ENCODE measurements at places on chromosomes 5 and 9. TPM values are rescaled to one million over a fixed set of nuclear protein-coding genes. Genes with fewer than 3 reads are reported as not detected.

The SLC35D2 gene
- 23.7 TPM for total RNA-seq

GRCh38 chr5:128645581-128645980, 107.5 kb upstream of the FBN2 start:
- no peak for DNase-seq

The FOXD1 gene
- 63.3 TPM for total RNA-seq

GRCh38 chr5:155052532-155052931, 39.0 kb downstream of the KIF4B start:
- DNase-seq: no peak

- DNase-seq: no peak
Measured at GRCh38 chr9:36191290-36191645, 547 bp downstream of the CLTA start.

- DNase-seq: no peak
Measured at GRCh38 chr5:94268226-94268625, 350.2 kb downstream of the KIAA0825 start.

- DNase-seq: no peak
Measured at GRCh38 chr9:4235871-4236804, 63.7 kb downstream of the GLIS3 start.

GRCh38 chr5:105940181-105940580, 1730.6 kb downstream of the EFNA5 start:
- no peak for DNase-seq

The OCLN gene
- 102 TPM for total RNA-seq

- no peak for DNase-seq
Measured at GRCh38 chr9:132509928-132510874, 72.2 kb upstream of the BARHL1 start.

DNA sequence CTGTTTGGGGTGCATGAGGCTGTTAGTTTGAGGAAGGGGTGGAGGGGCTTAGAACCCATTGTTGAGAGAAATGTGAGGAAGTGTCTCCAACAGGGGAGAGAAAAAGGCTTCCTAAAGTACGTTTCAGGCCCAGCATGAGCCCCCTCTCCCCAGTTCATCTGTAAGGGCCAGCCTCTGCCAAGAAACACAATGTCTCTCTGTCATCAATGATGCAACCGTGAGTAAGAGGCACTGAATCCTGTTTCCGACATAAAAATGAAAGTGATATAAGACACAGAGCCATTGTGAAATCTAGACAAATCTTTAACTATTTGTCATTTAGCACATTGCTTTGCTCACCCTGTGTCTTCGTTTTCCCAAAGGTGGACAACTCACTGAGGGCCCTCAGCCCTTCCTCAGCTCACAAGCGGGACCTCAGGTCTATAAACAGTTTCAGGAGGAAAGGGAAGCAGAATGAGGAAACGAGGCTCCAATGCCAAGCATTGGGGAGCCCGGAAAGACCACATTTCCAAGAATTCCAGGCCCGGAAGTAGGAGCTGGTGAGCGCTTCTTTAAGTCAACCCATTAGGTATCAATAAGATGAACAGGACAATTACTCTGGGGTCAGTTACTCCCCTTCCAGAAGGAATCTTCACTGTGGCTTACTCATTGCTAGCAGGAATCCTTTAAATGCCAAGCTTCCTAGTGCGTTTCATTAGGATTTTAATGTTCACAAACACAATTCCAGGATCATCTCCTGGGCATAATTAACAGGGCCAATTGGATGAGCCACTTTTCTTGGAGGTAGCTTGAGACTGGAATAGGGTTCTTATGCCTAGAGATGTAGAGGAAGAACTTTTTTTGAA, 59.0 kb upstream of the KLF4 start:
- peak; percentile 43 for DNase-seq

GRCh38 chr5:154002093-154002492, 36.6 kb downstream of the FAM114A2 start:
- no peak for DNase-seq

The HTR4 gene
- not detected for total RNA-seq

The SPINK1 gene
- total RNA-seq: 3.0 TPM

The SLC25A48 gene
- not detected for total RNA-seq

GRCh38 chr5:16855485-16855884, 80.6 kb downstream of the MYO10 start:
- DNase-seq: no peak

DNA sequence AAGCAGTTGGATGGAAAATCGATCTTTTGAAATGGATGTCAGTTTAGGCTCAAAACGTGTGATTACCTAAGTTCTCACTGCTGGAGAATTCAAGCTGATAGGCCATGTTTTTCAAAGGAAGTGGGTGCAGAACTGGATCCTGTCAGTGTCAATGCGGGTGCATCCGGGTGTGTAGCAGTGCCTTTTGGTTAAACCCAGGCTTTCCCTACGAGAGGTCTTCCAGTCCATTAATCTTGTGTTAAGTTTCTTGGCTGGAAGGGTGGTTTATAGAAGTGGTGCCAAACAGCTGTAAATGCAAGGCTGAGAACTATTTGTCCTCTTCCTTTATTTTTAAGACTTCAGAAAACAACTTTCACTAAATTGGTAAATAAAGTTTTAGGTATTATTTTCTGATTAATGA, 71.9 kb downstream of the DAPK1 start:
- DNase-seq: no peak

- no peak for DNase-seq
Measured at GRCh38 chr5:109868737-109869136, 179.0 kb downstream of the MAN2A1 start.

DNA sequence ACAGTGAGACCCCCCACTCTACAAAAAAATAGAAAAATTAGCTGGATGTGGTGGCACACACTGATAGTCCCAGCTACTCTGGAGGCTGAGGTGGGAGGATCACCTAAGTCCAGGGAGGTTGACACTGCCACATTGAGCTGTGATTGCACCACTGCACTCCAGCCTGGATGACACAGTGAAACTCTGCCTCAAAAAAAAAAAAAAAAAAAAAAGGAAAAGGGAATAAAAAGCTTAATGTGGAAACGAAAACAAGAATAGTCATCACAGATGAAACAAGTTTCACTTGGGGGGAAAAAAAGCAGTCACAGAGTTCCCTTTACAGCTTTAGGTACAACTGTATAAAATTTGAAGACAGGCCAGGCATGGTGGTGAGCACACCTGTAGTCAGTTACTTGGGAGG, 84.2 kb downstream of the FNBP1 start:
- no peak for DNase-seq

GRCh38 chr5:162288647-162289296, 221.2 kb downstream of the GABRG2 start:
- no peak for DNase-seq

- no peak for DNase-seq
Measured at GRCh38 chr5:61252643-61252925, 79.5 kb upstream of the ZSWIM6 start.

DNA sequence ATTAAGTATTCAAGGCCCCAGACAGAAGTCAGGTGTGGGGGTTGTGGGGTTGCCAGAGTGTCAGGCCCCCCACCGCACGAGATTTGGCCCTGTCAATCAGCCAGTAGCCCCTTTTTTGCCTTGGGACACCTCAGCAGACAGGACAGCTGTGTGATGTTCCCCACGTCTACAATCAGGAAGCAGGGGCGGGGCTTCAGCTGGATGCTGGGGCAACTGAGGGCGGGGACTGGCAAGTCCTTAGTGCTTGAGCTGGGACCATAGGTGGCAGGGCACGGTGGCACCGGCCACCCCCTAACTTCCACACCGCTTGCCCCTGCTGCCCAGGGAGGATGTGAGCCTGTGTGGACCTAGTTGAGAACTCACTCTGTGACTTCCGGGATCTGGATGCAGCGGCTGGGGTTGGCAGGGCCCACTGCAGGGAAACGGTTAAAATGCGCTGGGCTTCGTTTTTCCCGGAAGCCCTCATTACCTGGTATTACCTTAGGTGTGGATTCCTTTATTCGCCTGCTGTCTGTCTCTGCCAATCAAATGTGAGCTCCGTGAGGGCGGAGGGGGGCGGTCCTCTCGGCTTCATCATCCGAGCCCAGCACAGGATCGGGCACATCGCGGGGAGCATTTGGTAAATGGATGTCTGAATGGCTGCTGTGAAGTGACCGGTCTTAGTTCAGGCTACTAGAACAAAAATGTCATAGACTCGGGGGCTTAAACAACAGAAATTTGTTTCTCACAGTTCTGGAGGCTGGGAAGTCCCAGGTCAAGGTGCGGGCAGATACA, 7.5 kb upstream of the GTF3C5 start:
- no peak for DNase-seq

The GABRP gene
- not detected for total RNA-seq

DNA sequence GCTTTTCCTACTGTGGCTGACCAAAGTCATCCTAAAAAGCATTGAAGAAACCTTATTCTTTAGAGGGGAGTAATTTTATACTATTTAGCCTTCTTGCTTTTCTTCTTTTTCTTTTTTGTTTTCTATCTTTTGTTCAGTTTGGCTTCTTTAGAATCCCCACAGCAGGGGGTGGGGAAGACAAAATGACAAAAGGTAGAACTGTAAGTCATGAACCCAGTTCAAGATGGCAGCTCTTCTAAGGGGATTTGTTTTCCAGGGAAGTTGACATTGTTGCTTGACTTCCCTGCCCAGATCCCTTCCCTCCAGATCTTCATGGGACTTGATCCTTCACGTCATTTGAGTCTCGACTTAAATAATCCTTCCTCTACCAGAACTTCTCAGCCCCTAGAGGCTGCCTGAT, 692.4 kb upstream of the DMAC1 start:
- DNase-seq: no peak

The PCDHGB1 gene
- 2.0 TPM for total RNA-seq

- no peak for DNase-seq
Measured at GRCh38 chr5:98106116-98107031, 667.1 kb upstream of the RGMB start.

The CCL27 gene
- total RNA-seq: 0.95 TPM

GRCh38 chr9:75664597-75664996, 225.9 kb upstream of the PCSK5 start:
- no peak for DNase-seq

The SLC36A2 gene
- not detected for total RNA-seq

- no peak for DNase-seq
Measured at GRCh38 chr5:93079046-93079445, 502.0 kb downstream of the NR2F1-AS1 start.

DNA sequence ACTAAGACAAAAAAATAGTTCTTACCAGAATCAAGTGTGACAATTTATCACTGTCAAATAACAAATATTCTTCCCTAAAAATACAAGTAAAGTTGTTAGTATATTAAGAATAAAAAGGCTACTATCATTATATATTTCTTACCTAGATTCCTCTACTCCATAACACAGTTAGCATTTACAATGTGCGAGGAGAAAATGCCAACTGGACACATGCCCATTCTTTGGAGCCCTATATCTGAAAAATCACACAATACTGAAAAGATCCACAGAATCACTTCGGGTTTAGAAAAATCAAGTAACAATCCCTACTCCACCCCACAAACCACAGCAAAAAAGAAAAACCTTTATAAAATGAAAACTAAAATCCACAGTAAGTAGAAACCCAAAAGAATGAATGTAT, 70.9 kb downstream of the PKD2L2 start:
- DNase-seq: no peak

DNA sequence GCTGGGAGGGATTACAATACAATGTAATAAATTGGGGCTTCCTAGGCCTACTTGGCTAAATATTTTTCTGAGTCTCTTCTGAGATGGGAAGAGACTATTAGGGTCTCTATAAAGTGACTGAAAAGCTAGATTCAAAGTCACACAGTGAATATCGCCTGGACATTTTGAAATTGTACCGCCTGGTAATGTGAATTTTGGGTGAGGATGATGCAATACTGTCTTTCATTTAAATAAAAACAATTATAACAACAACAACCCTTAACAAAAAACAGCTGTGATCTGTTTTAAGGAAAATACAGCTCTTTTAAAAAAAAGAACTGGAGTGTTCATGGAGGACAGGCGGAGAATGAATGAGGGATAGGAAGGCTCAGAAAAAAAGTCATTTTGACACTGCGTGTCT, 615.0 kb downstream of the RAB3C start:
- no peak for DNase-seq

The GLRA1 gene
- not detected for total RNA-seq

DNA sequence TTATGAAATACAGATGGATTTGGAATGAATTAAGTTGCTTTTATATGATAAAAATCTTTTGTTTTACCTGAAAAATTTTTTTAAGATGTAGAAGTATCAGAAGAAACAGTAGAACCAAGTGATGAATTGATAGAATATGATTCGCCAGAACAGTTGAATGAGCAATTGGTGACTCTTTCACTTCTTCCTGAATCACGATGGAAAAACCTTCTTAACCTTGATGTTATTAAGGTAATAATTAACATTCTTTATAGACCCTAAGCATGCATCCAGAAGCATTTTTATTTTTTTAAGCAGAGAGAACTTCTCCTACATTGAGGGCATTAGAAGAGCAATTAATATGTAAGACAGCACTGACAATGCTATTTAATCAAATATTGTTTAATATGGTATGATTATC, 28.8 kb downstream of the WDR36 start:
- no peak for DNase-seq

DNA sequence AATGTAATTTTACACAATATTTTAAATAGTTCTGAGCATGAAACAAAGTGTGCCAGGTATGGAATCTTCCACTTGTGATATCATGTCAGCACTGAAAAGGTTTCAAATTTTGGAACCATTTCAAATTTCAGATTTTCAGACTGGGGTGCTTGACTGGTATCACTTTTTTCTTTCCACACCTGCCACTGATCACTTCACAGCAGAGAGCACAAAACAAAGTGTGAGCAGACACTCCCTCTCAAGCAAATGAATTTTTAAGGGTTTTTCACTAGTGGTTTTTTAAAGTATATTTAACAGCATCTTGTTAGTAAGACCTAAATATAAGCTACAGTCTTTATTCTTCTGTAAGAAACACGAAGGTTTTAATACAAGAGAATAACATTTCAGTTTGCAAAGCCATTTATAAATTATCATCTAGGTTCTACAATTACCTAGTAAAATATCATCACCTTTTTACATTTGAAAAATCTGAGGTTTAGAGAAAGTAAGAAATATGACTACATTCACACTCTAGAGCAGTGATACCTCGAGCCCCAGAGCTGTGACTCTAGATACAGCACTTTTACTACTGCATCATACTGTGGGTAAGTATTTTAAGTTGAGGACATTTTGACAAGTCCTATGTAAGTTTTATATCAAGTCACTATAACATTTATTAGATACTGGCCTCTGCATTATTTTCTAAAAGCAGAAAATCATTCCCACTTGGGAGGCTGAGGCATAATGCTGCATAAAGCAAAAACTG, 14.6 kb downstream of the GOLPH3 start:
- DNase-seq: no peak

The PCDHB16 gene
- total RNA-seq: 1.8 TPM

- peak; percentile 33 for DNase-seq
Measured at GRCh38 chr5:16812911-16813310, 123.2 kb downstream of the MYO10 start.
